ENCODE measurements at places on chromosomes 2 and 18. TPM values are rescaled to one million over a fixed set of nuclear protein-coding genes. Genes with fewer than 3 reads are reported as not detected.

GRCh38 chr2:175418224-175418835, 236.8 kb upstream of the ATP5MC3 start:
- H3K4me3 ChIP-seq, result no peak overlapping the region
- no peak for DNase-seq
- H3K36me3 ChIP-seq, result no peaks in the 10 kb centered on the region
- H3K27me3 ChIP-seq, result no peaks in the 10 kb centered on the region

DNA sequence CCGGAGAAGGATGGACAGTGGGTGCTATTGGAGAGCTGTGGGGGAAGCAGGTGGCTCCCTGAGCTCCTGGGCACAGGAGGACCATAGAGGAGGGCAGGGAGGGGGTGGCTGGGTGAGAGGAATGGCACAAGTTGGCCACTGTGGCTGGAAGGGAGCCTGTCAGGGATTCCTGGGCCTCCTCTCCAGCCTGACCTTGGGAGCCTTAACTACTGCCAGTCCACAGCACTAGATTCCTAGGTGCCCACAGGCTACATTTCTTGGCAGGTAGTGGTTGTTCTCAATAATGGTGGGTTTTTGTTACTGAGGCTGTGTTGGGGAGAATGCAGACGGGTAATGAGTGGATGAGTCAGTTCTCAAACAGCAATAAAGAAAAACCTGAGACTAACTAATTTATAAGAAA, 26.0 kb downstream of the EFHD1 start:
- H3K36me3 ChIP-seq, result no peaks in the 10 kb centered on the region
- no peak for DNase-seq
- H3K27ac ChIP-seq, result no peak overlapping the region
- no peak overlapping the region for H3K4me3 ChIP-seq
- no peaks in the 10 kb centered on the region for H3K27me3 ChIP-seq

GRCh38 chr18:21341141-21341540, 99.1 kb downstream of the GREB1L start:
- H3K36me3 ChIP-seq, result no peaks in the 10 kb centered on the region
- no peak overlapping the region for H3K4me3 ChIP-seq
- DNase-seq, result no peak

UGT1A10 gene
- not detected for total RNA-seq

FNDC4 gene
- not detected for total RNA-seq

CERKL gene
- not detected for total RNA-seq

NTSR2 gene
- total RNA-seq, result not detected

All from CD8-positive, alpha-beta memory T cell (primary cell).